ENCODE measurements at places on chromosomes 3 and 15. TPM values are rescaled to one million over a fixed set of nuclear protein-coding genes. Genes with fewer than 3 reads are reported as not detected.

DNA sequence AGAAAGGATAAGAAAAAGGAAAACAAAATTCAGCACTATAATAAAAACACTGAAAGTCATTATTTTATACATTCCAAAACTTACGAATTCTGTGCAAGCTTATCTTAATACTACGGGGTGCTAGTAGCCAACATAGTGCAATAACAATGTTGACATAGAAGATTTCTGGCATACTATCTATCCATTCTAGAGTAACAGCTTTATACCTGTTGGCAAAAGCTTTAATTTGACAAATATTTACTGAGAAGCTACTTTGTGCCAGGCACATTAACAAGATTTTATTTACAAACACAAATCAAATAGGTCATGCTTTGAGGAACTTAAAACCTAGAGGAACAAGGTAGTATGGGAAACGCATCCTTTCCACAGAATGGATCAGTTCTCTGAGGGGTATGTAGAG is 1.1 kb downstream of the ACKR4 start:
- peaks cover 8% of the 10 kb centered on the region for H3K36me3 ChIP-seq
- H3K4me1 ChIP-seq: peaks cover 40% of the 10 kb centered on the region
- peak overlapping the region; percentile 80 for H3K4me3 ChIP-seq

DNA sequence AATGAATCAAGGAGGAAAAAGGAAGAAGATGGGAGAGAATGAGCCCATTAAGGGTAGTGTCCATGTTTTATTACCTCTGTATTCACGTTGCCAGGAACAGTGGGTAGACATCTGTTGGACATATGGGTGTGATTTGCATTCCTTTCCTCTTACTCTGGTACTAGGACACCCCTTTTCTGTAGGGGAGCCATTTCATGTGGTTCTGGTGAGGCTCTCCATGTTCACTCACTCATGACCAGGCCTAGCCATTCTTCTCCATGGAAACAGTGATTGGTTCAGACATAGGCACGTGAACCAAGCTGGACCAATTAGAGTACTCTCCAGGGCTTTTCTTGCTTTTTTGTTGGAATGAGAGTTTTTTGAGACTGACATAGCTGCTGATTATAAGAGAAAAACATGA is 39.6 kb upstream of the PDCD6IP start:
- no peaks in the 10 kb centered on the region for H3K27me3 ChIP-seq
- no peak overlapping the region for H3K27ac ChIP-seq
- peak; percentile 18 for DNase-seq
- H3K4me3 ChIP-seq: no peak overlapping the region

GRCh38 chr3:17745894-17746293 is 3.5 kb upstream of the TBC1D5 start:
- peaks cover 10% of the 10 kb centered on the region for H3K4me1 ChIP-seq
- DNase-seq: no peak
- no peak overlapping the region for H3K27ac ChIP-seq
- no peaks in the 10 kb centered on the region for H3K36me3 ChIP-seq
- no peaks in the 10 kb centered on the region for H3K27me3 ChIP-seq
- H3K4me3 ChIP-seq: no peak overlapping the region

DNA sequence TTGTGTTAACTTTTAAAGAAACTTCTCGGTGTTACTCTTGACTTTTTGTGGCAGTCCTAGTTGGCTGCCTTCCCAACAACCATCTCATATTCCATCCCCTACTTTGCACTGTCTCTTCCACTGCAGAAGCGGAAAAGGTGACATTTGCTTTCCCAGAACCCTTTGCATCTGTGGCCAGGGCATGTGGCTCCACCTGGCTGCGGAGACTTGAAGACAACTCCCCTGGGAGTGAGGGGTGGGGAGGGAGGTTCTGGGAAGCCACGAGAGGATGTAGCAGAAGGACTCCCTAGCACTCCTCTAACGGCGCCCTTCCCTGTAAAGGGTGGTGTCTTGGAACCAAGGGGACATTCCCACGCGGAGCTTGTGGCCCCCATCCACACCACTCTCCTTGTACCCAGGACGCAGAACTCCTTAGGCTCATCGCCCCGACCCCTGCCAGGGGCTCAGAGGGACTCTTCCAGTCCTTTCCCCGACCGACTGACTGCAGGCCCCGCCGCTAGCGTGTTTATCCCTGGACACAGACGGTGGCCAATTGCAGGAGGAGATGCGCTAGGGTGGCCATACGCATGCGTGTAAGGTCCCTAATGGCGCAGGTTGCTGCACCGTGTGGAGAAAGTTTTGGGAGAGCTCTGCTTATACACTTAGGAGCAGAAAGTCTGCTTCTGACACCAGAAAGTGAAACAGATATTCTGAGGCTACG is 33.2 kb upstream of the SECISBP2L start:
- no peak overlapping the region for H3K27ac ChIP-seq
- no peak for DNase-seq
- H3K36me3 ChIP-seq: no peaks in the 10 kb centered on the region
- H3K4me3 ChIP-seq: no peak overlapping the region

DNA sequence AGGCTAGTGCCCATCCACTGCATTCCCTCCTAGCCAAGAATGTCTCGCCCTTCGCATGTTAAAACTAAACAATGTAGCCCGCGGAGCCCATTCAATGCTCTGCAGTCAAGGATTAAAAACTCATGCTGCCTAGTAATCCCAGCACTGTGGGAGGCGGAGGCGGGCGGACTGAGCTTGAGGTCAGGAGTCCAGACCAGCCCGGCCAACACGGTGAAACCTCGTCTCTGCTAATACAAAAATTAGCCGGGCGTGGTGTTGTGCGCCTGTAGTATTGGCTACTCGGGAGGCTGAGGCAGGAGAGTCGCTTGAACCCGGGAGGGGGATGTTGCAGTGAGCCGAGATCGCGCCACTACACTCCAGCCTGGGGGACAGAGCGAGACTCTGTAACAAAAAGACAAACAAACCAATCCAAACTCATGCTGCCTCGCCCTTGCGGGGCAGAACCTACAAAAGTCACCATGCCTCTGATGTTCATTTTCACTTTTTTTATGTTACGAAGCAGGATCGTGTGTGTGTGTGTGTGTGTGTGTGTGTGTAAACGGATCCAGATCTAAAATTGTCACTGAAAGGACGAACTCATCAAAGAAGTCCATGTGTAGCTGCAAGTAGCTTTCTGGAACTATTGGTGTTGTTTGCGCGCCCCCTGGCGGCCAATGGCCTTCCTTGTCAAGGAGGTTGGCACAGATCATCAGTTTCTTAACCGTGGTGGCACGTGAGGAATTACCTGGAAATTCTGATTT is 54.8 kb upstream of the SPESP1 start:
- H3K4me1 ChIP-seq: no peaks in the 10 kb centered on the region
- no peak overlapping the region for H3K27ac ChIP-seq
- peak; percentile 91 for DNase-seq
- H3K36me3 ChIP-seq: no peaks in the 10 kb centered on the region
- H3K27me3 ChIP-seq: peaks cover 29% of the 10 kb centered on the region

DNA sequence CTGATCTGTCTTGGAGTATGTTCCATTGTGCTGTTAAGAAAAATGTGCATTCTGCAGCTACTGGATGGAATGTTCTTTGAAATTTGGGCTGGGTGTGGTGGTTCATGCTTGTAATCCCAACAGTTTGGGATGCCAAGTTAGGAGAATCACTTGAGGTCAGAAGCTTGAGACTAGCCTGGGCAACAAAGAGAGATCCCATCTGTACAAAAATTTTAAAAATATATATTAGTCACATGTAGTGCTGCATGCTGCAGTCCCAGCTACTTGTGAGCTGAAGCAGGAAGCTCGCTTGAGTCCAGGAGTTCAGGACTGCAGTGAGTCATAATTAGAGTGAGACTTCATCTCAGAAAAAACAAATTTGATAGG is 62.8 kb upstream of the PLSCR4 start:
- H3K36me3 ChIP-seq: no peaks in the 10 kb centered on the region
- 0 out of 2 replicates have a peak overlapping the region, but pooled peaks have one; percentile 24 for H3K4me3 ChIP-seq
- H3K27me3 ChIP-seq: no peaks in the 10 kb centered on the region
- H3K4me1 ChIP-seq: peaks cover 44% of the 10 kb centered on the region

DNA sequence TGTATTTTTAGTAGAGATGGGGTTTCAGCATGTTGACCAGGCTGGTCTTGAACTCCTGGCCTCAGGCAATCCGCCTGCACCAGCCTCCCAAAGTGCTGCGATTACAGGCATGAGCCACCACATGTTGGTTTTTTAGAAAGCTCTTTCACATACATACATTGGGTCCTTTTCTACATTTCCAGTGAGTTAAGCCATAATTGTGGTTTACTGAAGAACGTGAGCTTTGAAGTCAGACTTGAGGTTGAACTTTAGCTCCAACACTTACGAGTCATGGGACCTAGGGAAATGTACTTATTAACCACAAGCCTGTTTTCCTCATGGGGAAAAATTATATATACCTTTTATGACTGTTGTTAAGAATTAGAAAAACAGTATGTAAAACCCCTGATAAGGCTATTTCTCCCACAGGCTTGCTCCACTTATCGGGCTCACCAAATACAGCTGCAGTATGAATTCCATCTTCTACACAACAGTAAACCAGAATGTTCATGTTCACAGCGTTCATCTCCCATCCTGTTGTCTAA is 39.0 kb downstream of the GPR160 start:
- no peak overlapping the region for H3K4me3 ChIP-seq
- peak; percentile 59 for DNase-seq
- H3K36me3 ChIP-seq: no peaks in the 10 kb centered on the region
- no peaks in the 10 kb centered on the region for H3K27me3 ChIP-seq
- no peak overlapping the region for H3K27ac ChIP-seq
- H3K4me1 ChIP-seq: peaks cover 11% of the 10 kb centered on the region

GRCh38 chr15:62403164-62403809 is 238.2 kb upstream of the C2CD4B start:
- no peaks in the 10 kb centered on the region for H3K36me3 ChIP-seq
- no peaks in the 10 kb centered on the region for H3K27me3 ChIP-seq
- H3K4me1 ChIP-seq: peaks cover 21% of the 10 kb centered on the region
- H3K27ac ChIP-seq: peak overlapping the region; percentile 43

DNA sequence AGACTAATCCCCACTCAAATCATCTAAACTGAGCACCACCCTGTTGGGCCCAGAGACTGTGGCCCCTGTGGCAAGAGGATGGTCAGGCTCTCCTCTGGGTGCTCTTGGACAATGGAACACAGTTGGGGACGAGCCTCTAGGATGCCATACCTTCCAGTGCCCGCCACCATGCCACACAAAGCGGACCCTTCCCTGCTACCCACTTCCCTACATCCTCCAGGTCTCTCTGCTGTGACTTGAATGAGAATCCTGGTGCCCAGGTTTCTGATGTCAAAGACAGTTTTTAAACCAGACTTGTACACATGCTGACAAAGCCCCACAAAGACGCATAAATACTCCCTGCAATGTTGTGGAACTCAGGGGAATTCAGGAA is 4.7 kb downstream of the CCDC51 start:
- no peak for DNase-seq
- H3K27ac ChIP-seq: no peak overlapping the region
- peaks cover 18% of the 10 kb centered on the region for H3K4me1 ChIP-seq

- DNase-seq: no peak
- H3K4me3 ChIP-seq: no peak overlapping the region
These were observed 124.4 kb upstream of the TOPAZ1 start for GRCh38 chr3:44117239-44117638.

DNA sequence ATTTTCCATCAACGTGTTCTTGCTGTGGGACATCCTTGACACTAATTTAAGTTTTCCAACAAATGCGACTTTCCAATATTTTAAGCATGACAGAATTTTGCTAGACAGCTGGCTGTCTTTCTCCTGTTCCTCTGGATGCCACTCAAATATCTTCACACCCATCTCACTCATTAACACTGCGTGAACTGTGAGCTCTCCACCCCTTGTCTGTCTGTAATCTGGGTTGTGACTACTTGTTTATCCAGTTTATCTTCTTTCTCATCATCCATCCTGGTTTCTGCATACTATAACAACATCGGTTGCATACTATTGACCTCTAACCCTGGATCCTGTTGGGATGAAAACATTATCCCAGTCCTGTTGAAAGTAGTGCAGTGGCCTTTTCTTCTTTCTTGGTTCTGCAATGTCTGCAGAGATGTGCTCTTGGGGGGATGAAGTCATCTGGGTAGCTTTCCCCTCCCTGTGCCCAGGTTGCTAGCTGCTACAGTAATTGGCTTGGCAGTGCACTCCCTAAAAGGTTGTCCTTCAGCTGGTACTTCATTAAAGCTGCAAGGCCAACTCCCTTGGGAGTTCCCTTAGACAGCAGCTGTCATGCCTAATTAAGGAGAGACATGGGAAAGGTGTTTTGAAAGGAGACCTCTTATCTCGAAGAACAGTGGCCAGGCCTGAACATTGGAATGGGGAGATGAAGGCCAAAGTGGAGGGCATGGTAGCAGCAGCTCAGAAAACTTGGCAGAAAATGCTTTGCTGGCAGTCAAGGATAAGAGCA is 24.7 kb downstream of the KAT2B start:
- no peak overlapping the region for H3K27ac ChIP-seq
- 0 out of 2 replicates have a peak, but pooled peaks cover 9% of the 10 kb centered on the region for H3K4me1 ChIP-seq
- H3K36me3 ChIP-seq: no peaks in the 10 kb centered on the region
- H3K27me3 ChIP-seq: no peaks in the 10 kb centered on the region
- no peak for DNase-seq
- H3K4me3 ChIP-seq: no peak overlapping the region

DNA sequence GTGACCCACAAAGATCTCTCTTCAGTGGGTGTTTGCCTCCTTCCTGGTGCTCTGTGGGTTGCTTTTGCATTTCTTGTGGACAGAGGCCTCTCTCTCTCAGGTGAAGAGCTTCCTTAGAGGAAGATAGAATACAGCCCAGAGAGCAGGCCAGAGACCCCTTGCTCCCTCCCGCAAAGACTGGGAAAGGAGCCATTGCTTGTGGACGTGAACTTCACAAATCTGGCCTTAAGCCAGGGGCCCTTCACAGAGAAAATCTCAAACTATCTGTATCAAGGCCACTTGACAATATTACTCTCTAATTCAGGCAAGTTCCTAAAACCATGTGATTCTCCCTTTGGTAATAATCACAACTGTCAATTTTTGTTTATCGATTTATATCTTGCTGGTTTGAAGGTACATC is 30.4 kb upstream of the CLK3 start:
- peaks cover 13% of the 10 kb centered on the region for H3K4me1 ChIP-seq
- no peak for DNase-seq
- H3K27ac ChIP-seq: no peak overlapping the region
- H3K27me3 ChIP-seq: no peaks in the 10 kb centered on the region
- H3K4me3 ChIP-seq: no peak overlapping the region
- no peaks in the 10 kb centered on the region for H3K36me3 ChIP-seq

DNA sequence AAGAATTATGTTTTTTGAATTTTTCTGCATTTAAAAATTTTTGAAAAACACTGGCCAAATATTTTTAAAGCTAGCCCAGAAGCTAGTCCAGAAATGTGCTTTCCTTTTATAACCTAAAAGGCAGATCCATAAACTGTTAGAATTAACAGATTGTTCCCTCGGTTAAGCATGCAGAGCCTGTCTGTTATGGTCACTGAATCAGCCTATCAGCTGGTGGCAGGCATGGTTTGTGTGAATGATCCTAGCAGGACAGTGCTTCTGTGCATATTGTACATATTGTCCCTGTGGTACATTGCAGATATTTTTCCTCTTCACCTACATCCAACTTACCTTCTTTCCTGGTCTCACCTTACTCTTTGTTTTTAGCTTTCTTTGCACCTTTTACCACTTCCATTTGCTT is 53.3 kb downstream of the RARB start:
- no peaks in the 10 kb centered on the region for H3K4me1 ChIP-seq
- H3K27me3 ChIP-seq: no peaks in the 10 kb centered on the region
- H3K4me3 ChIP-seq: no peak overlapping the region
- no peaks in the 10 kb centered on the region for H3K36me3 ChIP-seq
- no peak overlapping the region for H3K27ac ChIP-seq

The DNAH12 gene
- not detected for total RNA-seq

The AMOTL2 gene
- 347 TPM for total RNA-seq

The FSD2 gene
- total RNA-seq: not detected

The ARHGAP11A gene
- 18.5 TPM for total RNA-seq

The CCDC14 gene
- total RNA-seq: 39.0 TPM

The RTP3 gene
- total RNA-seq: not detected

The EOMES gene
- not detected for total RNA-seq

The CA12 gene
- total RNA-seq: 41.8 TPM

The PAQR9 gene
- not detected for total RNA-seq

The CFAP20DC gene
- total RNA-seq: 8.2 TPM
